ENCODE measurements at places on chromosomes 16 and 17.

DNA sequence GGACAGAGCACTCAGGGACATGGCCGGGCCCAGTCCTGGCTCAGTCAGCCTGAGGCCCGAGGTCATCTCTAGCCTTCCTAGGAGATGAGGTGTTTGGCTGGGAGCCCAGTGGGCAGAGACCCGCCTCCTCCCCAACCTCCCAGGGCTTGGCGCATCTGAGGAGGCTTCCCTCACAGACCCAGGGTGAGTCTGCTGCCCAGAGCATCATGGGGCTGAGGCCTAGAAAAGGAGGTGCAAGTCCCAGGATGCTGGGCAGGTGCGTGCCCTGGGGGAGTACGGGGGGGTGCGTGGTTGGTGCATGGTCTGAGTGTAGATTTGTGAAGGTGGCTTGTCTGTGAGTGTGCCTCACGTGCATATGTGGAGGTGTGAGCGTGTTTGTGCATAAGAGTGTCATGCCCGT is 4.7 kb downstream of the PDE6G start:
- peak; percentile 52 for DNase-seq

DNA sequence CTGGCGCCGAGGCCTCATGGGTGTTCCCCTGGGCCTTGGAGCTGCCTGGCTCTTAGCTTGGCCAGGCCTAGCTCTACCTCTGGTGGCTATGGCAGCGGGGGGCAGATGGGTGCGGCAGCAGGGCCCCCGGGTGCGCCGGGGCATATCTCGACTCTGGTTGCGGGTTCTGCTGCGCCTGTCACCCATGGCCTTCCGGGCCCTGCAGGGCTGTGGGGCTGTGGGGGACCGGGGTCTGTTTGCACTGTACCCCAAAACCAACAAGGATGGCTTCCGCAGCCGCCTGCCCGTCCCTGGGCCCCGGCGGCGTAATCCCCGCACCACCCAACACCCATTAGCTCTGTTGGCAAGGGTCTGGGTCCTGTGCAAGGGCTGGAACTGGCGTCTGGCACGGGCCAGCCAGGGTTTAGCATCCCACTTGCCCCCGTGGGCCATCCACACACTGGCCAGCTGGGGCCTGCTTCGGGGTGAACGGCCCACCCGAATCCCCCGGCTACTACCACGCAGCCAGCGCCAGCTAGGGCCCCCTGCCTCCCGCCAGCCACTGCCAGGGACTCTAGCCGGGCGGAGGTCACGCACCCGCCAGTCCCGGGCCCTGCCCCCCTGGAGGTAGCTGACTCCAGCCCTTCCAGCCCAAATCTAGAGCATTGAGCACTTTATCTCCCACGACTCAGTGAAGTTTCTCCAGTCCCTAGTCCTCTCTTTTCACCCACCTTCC is 7.9 kb downstream of the HIRIP3 start:
- DNase-seq: no peak

- DNase-seq: no peak
These were observed 37.5 kb upstream of the GSG1L start for GRCh38 chr16:28100810-28101532.

DNA sequence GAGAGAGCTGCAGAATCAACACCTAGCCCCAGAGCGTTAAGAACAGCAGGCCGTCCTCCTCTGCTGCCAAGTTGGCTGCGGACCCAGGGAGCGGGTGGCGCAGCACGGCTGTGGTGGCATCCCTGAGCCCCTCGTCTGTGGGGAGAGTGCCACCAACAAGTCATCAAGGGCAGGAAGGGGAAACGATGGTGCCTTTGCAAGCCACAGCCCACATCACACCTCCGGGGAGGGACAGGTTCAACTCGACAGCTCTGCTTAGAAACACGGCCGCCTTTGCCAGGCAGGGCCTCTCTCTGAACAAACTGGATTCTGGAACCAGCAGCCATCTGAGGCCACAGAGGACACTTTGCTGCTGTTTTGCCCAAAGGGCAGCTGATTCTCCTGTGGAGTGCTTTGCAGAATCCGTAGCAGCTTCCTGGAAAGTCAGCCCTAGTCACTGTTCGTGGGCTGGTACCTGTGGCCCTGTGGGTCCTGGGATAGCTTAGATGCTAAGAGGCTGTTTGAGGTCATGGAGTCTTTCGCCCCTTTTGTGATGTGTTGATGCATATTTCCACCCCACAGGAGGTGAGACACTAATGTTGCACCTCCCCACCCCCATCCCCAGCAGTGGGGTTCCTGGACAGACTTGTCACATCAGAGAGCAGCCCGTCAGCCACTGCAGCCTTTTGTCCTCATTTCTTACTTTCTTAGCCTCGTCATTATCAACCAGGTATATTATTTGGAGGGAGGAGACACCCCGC is 270.6 kb downstream of the CPPED1 start:
- DNase-seq: no peak

GRCh38 chr17:18182110-18182977 is 1.3 kb upstream of the ALKBH5 start:
- no peak for DNase-seq

DNA sequence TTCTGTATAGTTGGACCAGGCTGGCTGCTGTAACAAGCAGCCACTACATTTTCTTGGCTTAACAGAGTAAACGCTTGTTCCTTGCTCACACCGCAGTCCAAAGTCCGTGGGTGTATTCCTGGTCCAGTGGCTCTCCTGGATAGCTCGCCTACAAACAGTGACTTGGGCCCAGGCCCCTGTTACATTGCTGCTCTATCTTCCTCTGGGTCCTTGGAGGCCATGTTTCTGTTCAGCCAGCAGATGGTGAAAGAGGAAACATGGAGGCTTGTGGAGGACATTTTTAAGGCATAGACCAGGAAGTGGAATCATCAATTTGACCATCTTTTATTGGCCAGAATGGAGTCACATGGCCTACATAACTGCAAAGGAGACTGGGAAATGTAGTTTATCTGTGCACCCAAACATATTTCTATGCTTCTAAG is 55.1 kb downstream of the ATP2C2 start:
- no peak for DNase-seq

DNA sequence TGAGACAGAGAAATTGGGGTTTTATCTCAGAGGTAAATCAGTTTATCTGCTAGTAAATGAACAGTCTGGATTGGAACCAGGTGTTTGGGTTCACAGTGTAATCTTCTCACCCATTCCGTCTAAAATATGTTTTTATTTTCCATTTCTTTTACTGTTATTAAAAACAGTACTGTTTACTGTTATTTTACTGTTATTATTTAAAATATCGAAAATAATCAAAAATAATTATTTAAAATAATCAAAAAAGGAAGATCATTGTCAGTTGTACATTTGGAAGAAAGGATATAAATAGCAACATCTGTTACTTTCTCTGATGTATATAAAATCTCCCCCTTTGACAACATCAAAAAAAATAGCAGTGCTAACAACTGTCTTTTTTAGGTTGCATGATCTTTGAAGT is 11.5 kb downstream of the NUP93 start:
- no peak for DNase-seq

DNA sequence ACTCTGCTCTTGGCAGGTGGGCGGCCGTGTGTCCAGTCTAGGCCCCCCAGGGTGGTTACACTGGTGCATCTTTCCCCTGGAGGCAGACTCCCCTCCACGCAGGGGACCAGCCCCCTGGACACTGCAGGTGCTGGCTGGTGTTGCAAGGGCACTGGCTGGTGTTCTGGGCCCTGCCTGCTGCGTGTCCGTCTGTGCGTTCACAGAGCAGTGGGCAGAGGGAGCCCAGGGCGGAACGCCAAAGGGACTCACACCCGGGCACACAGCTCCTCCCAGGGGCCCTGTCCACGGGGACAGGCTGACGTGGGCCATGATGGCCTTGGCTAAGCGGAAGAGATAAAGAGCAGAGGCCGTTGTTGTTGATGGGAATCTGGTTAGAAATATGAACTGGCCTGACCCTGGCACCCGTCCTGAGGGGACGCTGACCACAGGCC is 27.3 kb downstream of the ACSF3 start:
- no peak for DNase-seq

- DNase-seq: no peak
These were observed 5.4 kb downstream of the RNF222 start for GRCh38 chr17:8392274-8392673.

DNA sequence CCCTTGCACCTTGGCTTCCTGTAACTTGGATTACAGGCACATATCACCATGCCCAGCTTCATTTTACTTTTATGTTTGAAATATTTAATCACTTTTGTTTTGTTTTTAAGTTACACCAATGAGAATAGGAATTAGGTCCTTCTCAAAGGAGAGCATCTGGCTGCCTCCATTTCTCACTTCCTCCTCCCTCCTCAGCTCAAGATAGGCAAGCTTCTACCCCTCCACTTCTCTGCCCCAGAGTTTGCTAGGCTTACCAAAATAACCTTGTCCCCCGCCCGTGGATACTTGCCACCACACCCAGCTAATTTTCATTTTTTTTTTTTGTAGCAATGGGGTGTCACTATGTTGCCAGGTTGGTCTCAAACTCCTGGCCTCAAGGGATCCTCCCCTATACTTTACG is 17.9 kb downstream of the GABARAPL2 start:
- DNase-seq: no peak

DNA sequence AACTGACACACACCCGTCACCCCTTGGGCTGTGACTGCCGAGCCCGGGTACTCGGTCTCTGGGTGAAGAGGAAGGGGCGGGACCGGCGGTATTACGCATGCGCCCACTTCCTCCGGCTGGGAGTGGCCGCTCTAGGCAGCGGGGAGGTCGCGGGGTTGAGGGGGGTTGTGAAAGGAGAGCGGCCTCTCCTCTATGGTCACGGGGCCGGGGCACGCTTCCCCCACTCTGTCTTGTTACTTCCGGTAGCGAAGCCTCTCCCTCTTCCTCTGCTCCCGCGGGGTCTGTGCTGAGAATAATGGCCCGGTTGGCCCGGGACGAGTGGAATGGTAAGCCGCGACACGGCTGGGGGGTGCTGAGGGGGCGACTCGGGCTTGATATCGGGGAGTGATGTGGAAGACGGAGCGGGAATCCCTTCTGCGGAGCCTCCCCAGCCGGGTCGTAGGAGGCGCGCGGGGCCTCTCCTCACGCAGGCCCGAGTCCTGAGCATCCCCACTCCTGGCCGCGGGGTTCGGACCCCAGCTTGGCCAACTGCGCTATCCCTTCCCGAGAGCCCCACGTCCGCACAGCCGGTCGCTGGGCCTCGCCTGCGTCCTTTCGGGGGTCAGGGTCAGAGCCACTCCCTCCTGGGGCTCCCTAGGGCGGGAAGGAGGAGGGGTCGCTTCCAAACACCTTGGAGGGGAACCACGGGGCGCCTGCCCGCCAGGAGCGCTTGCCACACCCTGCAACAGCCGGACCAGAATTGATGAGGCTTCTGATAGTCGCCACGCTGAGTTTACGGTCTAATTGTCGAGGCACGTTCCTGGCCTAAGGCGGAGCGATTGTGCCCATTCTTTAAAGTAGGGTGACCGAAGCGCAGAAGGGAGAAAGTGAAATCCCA is at the start of gene BFAR:
Gene BFAR (plus strand): TSS at position 259 of the 877 bp plus-strand sequence. CDS start 11,396 bp downstream, outside the sequence.
- DNase-seq: peak; percentile 91

Measured in GOT3 (cell line).